RWPE2 (cell line): ENCODE measurements at places on chromosomes 16 and 17.

DNA sequence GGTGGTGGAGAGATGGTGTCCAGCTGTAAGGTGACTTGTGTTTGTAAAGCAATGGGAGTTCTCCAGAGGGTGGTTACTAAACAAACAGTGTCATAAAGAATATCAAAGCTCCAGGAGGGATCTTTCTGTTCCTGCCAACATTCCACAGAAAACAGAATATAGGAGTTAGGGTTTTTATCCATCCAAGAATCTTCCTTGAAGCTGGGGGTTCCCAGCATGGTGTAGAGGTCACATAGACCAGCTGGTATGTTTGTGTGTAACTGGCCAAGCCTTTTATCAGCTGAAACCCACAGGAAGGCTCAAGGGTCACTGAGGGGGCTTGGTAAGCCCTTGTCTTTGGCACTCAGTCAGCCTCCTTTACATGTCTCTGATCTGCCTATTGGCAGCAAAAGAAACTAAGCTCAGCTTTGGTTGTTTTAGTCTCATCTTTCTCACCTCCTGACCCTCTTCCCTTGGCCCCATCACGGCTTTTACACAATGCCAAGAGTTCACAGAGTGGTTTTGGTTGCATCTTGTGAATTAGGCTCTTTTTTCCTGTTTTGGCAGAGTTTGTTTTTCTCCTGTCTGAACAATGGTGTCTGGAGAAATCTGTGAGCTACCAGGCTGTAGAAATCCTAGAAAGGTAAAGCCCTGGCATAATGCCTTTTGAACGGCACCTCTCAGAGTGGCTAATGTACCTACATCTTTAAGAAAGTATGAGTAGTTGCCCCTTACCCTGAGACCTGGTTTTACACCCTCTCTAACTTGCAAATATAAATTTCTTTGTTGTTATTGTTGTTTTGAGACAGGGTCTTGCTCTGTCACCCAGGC, 4.6 kb downstream of the CNTD1 start:
- no peak for DNase-seq

DNA sequence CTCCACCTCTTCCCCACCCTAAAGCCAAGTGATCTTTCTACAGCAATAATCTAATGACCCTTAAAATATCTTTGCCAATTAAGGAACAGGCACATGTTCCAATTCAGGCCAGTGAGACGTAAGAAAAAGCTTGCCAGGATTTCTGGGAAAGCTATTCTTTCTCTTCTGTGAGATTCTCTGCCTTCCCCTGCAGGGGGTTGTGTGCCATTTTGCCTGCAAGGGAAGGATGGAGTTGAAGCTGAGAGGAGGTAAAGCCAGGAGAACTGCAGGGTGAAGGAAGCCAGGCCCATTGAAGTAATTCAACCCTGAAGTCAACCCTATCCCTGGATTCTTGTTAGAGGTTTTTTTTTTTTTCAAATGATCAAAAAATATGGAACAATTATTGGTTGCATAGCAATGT, 9.0 kb upstream of the LPO start:
- DNase-seq: no peak

- DNase-seq: no peak
Observed at GRCh38 chr17:55495239-55495638, 16.0 kb downstream of the SMIM36 start.

DNA sequence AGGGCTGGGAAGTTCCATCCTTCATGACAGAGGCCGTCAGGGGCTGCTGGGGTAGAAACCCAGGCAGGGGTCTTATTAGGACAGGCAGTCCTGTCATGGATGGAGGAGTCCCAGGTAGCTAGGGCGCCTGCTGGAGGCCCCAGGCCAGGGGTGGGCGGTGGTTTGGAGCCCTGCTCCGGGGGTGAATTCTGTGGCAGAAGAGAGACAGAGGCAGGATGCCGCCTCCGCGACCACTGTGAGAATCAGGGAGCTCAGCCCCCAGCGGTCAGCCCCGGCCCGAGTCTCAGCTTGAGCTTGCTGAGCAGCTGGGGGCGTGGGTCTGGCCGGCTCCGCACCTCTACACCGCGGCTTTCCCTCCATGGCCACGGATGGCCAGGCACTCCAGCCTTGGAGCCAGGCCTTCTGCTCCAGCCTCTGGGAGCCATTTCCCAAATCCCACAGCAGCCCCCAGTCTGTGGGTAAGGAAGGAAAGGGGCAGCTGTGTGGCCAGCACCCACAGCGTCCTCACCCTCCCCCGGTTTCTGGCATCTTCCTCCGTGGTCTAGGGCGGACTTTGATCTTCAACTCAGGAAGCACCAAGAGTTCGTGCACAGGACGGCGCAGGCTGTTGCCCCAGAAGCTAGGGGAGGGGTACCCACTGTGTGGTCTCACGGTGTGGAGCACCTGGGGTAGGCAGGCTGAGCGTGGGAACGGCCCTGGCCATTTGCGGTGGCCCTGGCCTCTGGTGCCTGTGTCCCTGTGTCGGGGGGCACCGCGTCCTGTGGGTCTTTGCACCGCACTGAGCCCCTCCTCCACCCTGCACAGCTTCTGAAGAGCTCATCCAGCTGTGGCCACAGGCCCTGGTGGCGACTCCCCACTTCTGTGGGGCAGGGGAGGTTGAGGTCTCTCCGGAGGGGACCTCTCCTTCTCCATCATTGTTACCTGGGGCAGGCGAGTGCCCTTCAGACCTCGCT, 14.1 kb downstream of the CD7 start:
- DNase-seq: peak; percentile 71

DNA sequence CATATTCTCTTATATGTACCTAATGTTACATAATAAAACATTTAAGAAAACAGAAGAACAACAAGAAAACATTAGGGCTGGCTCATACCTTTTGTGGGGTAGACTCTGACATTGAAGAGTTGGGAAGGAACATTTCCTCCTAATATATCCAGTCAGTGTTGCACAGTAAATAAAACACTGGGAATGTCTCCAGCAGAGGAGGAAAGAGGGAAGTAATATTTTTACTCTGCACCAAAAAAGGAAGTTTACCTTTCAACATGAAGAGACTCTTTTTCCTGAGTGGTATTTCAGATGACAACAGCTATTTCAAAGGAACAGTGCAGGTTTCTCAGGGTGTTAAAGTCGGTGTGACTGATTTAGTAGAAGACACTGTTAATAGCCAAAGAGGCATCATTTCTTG, 31.9 kb downstream of the EPN2 start:
- DNase-seq: no peak

DNA sequence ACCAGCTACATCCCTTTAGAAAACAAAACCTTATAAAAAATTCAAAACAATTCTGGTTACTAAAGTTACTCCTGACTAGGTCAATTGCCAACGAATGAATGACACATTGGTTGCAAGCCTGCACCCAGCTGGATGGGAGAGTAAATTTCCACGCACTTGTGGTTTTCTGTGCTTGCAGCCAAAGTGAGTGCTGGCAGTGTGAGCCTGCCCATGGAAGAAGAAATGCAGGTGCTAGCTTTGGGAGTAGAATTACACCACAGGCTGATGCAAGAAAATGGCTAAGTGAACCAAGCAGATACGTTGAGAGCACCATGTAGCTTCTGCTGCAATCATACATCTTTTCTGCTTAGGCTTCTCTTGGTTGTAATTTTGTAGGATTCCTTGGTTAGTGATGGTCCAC, 74.6 kb downstream of the SYCE1L start:
- no peak for DNase-seq
